ENCODE measurements at places on chromosomes 5 and 9.

DNA sequence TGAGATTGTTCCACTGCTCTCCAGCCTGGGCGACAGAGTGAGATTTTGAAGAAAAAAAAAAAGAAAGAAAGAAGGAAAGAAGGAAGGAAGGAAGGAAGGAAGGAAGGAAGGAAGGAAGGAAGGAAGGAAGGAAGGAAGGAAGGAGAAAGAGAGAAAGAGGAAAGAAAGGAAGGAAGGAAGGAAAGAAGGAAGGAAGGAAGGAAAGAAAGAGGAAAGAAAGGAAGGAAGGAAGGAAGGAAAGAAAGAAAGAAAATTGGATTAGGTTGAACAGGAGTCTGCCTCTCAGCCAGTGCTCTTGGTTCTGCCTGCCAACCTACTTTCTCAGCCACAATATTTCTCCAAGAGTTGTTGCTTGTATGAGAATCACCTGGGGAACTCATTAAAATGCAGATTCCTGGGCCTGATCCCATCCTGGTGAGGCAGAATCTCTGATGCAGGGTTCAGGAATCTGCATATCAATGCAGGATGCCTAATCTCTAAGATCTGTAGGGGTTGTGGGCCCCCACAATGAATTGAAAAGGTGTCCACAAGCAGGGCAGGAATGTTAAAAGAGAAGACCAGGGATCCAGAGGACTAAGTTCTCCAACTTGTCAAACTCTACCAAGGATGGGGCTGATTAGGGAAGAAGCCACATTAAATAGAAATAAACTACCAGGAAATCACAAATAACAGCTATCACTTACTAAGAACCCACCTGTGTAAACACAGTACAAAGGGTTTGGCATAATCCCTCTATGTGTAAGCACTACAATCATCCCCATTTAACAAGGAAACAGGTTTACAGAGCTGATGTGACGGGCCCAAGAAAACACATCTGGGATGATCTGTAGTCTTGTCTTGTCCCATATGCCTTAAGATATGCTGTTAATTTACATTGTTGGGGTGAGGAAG is 23.4 kb upstream of the GALNT10 start:
- no peak for DNase-seq

DNA sequence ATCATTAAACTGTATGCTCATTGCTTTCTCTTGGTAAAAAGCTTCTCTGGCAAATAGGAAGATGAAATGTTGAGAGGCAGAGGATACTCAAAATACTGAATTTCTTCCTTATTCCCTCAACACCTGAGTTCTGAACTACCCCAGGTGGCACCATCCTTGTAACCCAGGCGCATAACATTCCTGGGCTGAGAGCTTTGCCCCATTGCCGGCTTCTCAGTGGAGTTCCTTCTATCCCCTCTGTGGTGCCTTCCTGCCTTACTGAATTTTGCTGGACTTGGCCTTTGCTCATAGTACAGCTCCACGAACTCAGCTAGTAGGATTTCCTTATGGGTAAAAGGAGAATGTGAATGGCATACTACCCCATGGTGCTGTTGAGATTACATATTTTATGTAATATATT is 54.7 kb downstream of the BASP1 start:
- DNase-seq: no peak

GRCh38 chr5:39473156-39473775 is 48.5 kb upstream of the DAB2 start:
- no peak for DNase-seq

- no peak for DNase-seq
Measured at GRCh38 chr9:16316911-16317817, 553.3 kb downstream of the BNC2 start.

GRCh38 chr9:96382175-96382574 is 1.3 kb downstream of the SLC35D2 start:
- no peak for DNase-seq

GRCh38 chr9:35845824-35846771 is 17.1 kb downstream of the TMEM8B start:
- DNase-seq: no peak

DNA sequence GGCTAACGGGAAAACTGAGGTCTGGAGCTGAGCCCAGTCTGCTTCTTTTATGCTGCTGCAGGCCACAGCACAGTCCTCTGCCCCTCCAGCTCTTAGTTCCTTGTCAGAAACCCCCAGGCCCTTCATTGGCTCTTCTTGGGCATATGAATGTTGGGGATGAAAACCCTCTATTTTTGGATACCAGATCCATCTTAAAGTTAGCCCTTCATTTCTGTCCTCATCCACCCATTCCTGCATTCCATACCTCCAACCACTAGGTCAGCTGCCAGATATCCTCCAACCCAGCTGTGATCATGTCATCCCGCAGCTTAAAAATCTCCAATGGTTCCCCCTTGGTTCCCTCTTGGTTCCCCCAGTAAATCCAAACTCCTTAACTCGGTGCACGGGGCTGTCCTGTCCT is 1.8 kb upstream of the SLC25A51 start:
- DNase-seq: no peak

DNA sequence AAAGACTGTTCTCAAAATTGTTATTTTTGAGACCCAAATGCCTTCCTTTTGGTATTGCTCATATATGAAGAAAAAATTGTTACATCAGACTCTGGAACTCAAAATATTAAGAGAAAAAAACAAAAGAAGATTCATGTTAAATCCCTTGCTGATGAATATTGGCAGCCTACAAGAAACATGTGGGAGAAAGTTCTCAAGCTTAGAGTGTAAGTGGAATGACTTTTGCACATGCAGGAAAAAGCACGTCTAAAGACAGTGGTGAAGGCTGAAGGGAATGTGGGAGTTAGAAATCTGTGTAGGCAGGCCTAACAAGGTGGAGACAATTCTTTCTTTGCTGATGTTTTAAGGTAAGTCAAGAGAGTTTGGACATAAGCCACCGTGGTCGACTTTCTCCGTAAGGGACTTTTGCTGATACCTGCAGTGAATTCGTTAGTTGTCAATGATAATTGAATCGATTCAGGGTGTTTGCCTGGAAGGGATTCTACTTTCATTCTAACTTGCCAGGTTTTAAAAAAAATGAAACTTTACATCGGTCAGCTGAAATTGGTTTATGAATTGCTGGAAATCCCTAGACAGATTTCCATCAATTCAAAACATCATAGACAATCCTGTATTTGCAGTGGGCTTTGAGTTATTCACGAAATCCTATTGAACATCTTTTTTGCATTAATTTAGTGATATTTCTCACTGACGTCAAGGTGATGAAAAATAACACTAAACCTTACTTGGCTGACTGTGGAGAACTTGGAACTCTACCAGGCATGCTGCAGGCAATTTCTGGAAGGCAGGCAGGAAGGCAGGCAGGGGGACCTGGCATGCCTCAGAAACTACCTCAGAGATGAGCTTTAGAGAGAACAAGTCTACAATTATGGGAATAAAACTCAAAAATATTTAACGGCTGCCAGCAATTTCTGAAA is 359.1 kb upstream of the ADAMTSL1 start:
- DNase-seq: no peak

- no peak for DNase-seq
Measured at GRCh38 chr9:3823842-3824475, 298.2 kb upstream of the RFX3 start.

- DNase-seq: no peak
Measured at GRCh38 chr5:178542455-178542854, 47.7 kb downstream of the COL23A1 start.

- peak; percentile 25 for DNase-seq
Measured at GRCh38 chr5:151079838-151080612, 809 bp downstream of the TNIP1 start.

DNA sequence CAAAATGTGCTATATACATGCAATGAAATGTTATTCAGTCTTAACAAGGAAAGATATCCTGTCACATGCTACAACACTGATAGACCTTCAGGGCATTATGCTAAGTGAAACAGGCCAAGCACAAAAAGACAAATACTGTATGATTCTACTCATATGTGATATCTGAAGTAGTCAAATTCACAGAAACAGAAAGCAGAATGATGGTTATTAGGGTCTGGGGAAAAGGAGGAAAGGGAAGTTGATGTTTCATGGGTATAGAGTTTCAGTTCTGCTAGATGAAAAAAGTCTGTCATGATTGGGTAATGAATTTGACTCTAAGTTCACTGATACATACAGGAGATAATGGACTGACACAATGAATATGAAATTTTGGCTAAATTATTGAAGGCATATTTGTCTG is 11.2 kb upstream of the RIC1 start:
- peak; percentile 81 for DNase-seq

- no peak for DNase-seq
Measured at GRCh38 chr5:56918054-56918453, 8.7 kb downstream of the SETD9 start.

GRCh38 chr9:33043671-33044070 is 18.6 kb downstream of the DNAJA1 start:
- DNase-seq: no peak

- no peak for DNase-seq
Measured at GRCh38 chr9:106799152-106799551, 63.8 kb upstream of the ZNF462 start.

DNA sequence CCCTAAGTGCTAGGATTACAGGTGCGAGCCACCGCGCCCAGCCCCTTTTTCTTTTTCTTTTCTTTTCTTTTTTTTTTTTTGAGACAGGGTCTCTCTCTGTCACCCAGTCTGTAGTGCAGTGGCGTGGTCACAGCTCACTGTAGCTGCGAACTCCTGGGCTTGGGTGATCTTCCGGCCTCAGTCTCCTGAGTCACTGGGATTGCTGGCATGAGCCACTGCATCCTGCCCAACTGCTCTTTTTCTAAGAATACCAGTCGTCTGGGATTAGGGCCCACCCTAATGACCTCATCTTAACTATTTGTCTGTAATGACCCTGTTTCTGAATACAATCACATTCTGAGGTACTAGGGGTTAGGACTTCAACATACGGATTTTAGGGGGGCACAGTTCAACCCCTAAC is 34.1 kb upstream of the NANS start:
- DNase-seq: no peak

DNA sequence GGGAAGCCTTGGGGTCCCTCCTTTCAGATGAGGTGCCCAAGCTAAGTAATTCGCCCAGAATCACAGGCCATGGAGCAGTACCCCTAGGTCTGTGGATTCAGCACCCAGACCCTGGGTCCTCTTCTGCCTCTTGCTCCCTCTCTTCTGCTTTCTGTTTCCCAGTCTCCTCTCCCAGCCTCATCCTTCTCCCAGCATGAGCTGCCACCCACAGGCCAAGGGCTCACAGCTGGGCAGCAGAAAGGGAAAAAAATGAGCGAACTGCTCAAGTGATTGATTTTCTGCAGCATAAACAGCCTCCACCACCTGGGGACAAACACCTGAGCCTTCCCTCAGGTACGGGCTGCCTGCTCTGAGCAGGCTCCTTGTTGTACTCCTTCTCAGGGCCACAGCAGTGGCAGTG is 113.9 kb upstream of the SAP30L start:
- no peak for DNase-seq

DNA sequence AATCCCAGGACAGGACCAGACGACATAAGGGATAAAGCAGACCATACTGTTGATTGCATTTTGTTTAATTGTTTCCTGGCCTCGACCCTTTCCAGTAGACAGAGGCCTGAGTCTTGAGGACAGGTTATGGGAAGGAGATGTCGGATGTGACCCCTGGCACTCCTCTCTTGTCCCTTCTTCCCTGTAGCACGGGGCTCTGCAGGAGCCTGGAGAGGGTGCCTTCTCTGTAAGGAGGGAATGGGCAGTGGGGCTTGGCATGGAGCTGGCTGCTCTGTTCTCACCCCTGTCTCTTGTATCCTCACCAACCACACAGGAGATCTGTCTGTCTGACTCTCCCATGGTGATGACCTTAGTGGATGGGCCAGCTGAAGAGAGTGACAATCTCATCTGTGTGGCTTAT is 40.1 kb upstream of the SLC2A8 start:
- no peak for DNase-seq

GRCh38 chr5:131430794-131431193 is 166.9 kb downstream of the CDC42SE2 start:
- no peak for DNase-seq

GRCh38 chr5:160537116-160537515 is 115.5 kb downstream of the PTTG1 start:
- no peak for DNase-seq

DNA sequence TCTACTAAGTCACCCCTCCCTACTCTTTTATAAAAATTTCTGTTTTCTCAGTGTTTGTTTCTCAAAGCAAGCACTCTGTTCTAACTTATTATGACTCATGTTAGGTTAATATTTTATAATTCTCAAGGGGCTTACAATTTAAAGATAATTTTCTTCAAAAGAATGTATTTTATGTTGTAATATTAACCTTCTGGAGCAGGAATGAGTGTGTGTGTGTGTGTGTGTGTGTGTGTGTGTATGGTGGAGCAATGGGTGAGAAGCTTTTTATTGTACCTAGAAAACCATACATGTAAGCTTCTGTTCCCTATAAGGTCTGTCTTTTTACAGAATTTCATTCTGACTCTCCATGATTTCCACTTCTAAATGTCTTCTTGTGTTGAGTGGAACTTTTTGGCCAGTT is 63.0 kb downstream of the PBX3 start:
- no peak for DNase-seq

GRCh38 chr9:69199769-69200470 is 25.8 kb downstream of the TJP2 start:
- no peak for DNase-seq

DNA sequence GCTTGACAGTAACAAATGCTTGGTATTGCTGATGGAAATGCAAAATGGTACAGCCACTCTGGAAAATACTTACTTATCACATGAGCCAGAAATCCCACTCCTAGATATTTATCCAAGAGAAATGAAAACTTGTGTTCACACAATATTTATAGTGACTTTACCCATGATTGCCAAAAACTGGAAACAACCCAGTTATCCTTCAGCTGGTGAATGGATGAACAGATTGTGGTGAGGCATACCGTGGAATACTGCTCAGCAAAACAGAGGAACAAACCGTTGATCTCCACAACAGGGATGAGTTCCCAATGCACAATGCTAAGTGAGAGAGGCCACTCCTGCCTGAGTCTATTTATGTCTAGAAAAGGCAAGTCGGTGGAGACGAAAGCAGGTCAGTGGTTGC is 40.5 kb upstream of the LRRC14B start:
- DNase-seq: no peak

GRCh38 chr9:33919276-33919897 is 102.4 kb downstream of the UBE2R2 start:
- no peak for DNase-seq

- no peak for DNase-seq
Measured at GRCh38 chr9:136751244-136751643, 2.9 kb upstream of the LCN6 start.

- DNase-seq: no peak
Measured at GRCh38 chr5:31291323-31291854, 97.9 kb downstream of the CDH6 start.

DNA sequence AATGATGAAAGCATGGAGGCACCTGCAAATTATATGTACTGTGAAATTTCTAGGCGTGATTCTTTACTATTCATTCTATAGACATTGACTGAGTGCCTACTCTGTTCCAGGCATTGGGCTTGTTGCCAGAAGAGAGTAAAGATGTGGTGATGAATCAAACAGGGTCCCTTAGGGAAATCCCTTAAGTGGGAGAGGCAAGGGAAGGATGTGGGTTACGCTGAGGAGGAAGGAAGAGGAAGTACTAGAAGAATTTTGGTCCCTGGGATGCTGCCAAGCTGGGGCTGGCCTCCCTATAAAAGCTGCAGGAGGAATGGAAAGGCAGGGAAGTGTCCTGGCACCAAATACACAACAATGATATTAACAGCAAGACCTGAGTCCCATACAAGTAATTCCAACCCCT is 76.7 kb upstream of the SPOCK1 start:
- no peak for DNase-seq

All from B cell (primary cell).